Left renal cortex interstitium (tissue), 4 donors: ENCODE measurements at places on chromosomes 4 and X. TPM values are rescaled to one million over a fixed set of nuclear protein-coding genes. Genes with fewer than 3 reads are reported as not detected.

- no peak for DNase-seq
Observed at GRCh38 chrX:136209016-136209738, 42.0 kb downstream of the MAP7D3 start.

GRCh38 chrX:18034945-18035344, 173.8 kb upstream of the RAI2 start:
- no peak for DNase-seq

The SHISA3 gene
- polyA plus RNA-seq = 100 TPM

DNA sequence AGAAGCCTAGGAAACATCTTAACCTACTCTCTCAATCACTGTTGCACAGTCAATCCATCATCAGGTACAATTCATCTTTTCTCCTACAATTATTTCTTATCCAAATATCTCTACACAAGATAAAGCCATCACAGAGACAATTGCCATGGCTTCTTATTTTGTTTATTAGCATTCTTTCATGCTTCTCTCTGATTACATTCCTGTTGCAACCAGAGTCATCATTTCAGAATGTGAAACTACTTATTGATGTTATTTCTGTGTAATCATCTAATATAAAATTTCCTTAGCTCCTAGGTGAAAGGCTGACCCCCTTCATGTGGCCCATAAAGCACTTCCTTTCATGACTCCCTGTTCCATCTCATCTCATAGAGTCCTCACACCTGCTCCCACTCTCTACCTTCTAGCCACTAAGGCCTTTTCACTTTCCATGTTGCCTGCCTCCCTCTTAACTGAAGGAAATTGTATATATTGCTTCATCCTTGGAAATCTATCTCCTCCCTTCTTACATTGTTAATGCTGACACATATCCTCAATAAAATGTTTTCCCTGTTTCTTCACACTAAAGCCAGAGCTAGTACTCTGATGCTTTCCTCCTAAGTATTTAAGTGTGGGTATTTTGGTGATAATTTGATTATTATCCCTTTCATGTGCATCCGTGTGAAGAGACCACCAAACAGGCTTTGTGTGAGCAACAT, 829.9 kb downstream of the FAT4 start:
- DNase-seq = no peak

GRCh38 chr4:79848329-79848728, 224.7 kb downstream of the ANTXR2 start:
- no peak for DNase-seq

DNA sequence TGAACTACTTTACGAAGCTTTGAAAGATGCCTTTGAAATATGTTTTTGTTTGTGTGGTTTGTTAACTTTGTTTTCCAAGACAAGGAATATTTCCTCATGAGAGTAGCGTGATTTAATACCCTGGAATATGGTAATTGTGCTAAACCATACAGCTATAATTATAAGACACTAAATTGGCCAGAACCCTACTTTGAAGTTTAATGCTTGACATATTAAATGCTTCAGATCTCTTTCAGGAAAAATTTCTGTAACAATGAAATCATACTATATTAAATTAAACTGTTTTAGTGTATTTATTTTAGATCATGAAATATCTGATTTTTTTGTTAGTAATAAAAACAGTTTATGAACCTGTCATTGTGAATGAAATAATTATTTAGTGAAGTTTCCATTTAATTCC, 63.5 kb downstream of the DCLK2 start:
- no peak for DNase-seq

DNA sequence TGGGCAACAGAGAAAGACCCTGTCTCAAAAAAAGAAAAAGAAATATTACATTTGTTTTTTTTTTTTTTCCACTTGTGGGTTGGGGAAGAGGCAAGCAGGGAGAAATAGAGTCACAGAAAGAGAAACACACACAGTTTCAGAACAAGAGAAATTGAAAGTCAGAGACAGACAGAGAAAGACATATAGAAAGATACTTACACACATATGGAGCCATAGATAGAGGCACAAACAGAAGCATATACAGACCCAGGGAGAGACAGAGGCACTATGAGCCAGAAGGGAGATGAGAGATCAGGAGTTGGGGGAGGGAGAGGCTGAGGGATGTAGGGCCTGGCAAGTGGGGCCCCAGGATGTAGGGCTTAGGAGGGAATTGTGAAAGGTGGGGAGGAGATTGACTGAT, 55.2 kb upstream of the GIMD1 start:
- DNase-seq = no peak

GRCh38 chrX:116272322-116272721, 101.8 kb downstream of the AGTR2 start:
- DNase-seq = no peak

GRCh38 chrX:71253253-71254091, 468 bp downstream of the ZMYM3 start:
- no peak for DNase-seq

The DCAF4L1 gene
- polyA plus RNA-seq = 0.44 TPM

The WNK3 gene
- polyA plus RNA-seq = 4.4 TPM

DNA sequence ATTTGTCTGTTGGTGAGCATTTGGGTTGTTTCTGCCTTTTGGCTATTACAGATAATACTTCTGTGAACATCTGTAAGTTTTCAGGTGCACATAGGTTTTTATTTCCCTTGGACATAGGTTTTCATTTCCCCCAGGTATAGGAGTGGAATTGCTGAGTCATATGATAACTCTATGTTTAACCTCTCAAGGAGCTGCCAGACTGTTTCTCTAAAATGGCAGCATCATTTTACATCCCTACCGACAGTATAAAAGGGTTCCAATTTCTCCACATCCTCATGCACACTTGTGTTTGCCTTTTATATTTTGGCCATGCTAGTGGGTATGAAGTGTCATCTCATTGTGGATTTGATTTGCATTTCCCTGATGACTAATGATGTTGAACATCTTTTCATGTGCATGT, 53.5 kb downstream of the TMEM164 start:
- no peak for DNase-seq

The PSAPL1 gene
- polyA plus RNA-seq = not detected
